ENCODE measurements at places on chromosomes 5 and 9. TPM values are rescaled to one million over a fixed set of nuclear protein-coding genes. Genes with fewer than 3 reads are reported as not detected.
A peak's percentile ranks its signal among the peaks of the same experiment; 100 is the strongest.

The PCDHGA3 gene
- 2.5 TPM for total RNA-seq

DNA sequence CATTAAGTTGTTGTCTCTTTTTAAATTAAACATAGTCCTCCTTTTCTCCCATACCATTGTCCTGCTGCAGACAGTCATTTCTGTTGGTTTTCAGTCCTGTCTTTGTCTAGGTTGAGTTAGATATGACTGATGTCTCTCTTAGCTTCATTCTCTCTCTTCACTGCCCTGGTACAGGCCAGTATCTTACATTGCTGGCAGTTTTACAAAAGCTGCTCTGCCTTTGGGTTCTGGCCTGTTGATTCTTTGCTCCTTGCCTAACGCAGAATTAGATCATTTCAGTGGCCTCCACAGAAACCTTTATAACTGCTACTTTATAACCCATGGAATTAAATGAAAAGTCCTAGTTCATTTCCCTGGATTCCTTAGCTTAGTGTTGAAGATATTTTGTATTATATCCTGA lies 33.7 kb downstream of the GPR21 start:
- no peak for ATAC-seq

The ZCCHC7 gene
- 14.7 TPM for total RNA-seq

The SEMA5A gene
- total RNA-seq = 2.3 TPM

GRCh38 chr5:55072666-55073065 lies 29.8 kb upstream of the GZMA start:
- ATAC-seq = no peak

The HTR4 gene
- not detected for total RNA-seq

DNA sequence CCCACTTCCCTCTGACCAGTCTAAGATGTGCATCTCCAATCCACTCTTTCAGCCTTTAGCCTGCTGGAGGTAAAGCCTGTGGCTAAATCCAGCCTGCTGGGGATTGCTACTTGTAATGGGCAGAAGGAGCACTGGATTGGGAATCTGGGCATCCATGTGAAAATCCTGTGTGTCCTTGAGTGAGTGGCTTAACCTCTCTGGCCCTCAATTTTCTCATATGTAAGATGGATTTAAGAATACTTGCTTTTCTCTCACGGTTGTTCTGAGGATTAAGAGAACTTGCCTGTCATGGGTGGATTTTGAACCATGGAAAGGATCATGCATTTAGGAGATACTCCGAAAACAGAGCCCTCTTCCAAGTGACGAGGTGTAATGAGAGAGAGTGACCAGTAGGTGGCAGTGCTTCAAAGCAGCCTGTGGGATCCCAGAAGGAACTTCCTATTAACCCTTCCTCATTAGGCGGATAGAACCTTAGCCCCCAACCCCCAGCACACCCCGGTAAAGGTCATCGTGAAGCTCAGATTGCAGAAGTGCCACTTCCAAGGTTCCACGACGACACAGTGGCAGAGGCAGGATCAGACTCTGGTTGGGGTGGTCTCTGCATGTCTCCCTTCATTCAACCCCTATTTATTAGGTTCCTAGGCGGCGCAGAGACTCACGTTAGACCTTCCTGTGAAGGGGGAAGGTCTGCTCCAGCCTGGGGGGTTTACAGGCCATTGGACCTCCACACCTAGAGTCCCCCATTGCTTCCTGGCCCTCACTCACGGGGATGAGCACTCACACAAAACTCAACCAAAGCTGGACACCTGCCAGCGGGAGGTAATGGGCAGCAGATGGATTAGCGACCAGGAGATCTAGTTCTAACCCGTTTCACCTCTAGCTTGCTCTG lies 68.7 kb upstream of the ZNF618 start:
- ATAC-seq = peak; percentile 50

DNA sequence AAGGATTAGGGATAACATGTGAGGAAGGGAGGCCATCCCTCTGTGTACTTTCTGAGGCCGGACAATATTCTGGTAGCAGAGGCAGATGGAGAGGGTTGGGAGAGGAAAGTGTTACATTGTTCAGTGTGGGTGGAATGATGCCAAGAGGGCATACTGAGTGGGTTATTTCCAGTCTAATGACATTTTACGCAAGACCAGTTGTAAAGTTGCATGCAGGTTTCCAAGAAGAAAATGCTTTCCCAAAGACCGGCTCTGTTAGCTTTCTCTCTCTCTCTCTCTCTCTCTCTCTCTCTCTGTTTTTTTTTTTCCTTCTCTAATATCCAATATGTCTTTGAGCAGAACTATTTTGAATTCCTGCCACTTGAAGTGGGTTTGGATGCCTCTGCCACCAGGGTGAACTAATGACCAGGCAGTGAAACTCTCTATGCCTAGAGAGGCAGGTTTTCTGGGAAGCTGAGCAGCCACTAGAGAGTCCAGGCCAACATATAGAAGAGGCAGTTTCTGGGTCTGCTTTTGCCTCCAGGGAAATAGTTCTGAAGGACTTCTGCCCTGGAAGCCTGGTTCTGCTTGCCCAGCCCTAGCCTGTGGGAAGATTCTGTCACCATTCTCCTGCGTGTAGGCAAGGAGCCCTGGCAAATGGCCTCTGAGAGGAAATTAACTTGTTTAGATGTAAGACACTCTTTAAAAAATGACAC lies 24.4 kb upstream of the ZNF366 start:
- ATAC-seq = no peak

The OSMR gene
- 52.6 TPM for total RNA-seq

GRCh38 chr5:39264528-39264927 lies 45.2 kb upstream of the FYB1 start:
- ATAC-seq = no peak

- no peak for ATAC-seq
These were observed 214.9 kb upstream of the DAB2 start for GRCh38 chr5:39639618-39640089.

- no peak for ATAC-seq
These were observed 18.3 kb downstream of the CMBL start for GRCh38 chr5:10289353-10289752.

Data from gastroesophageal sphincter (tissue), 4 donors.